ENCODE measurements at places on chromosomes 1 and 21.

DNA sequence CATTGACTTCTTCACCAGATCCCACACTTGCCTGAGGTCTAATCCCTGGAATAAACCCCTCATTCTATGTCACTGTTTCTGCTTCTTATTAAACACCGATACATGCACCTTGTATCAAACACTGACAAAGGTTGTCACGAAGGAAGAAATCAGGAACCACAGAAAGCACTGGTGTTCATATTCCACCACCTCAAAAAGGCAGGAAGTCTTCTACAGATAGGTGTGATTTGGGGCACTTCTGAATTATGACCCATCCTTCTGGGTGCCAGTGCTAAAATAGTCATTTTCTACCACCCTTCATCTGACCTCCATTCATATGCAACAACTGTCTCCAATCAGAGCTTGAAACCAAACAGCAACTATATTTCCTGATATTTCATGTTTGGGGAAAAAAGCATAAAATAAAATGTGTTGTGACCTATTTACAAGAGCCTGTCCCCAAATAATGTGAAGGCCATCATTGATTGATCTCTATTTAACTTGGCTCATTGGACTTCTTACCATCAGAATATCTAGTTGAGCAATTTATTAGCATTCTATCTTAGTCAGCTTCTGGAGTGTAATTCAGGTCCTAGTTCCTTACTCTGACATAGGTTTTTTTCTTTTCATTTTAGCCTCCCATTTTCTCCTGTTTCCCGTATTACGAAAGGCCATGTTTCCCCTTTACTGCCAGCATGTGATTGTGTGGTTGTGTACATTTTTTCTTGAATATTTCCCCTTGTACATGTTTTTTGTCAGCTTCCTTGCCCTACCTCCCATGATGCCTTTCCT lies 43.1 kb downstream of the DUSP10 start:
- no peak for DNase-seq

GRCh38 chr1:198295971-198296370 lies 139.2 kb downstream of the NEK7 start:
- peak; percentile 5 for DNase-seq

DNA sequence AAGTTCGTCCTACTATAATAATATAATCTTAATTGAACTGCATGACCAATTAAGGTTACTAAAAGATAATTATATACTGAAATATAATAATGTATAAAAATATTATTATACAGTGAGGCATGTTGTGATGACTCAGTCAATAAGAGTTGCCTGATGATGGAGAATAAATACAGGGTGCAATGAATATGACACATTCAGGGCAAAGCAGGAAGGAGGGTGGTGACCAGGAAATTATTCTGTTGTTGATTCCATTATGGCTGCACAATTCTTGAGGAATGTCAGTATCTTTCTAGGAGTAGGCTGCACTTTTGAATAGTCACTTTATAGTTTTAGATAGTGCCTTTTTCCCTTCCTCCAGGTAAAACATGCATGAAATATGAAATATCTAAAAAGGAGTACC lies 46.4 kb upstream of the RGS21 start:
- DNase-seq = no peak

- peak; percentile 60 for DNase-seq
These were observed 157.3 kb downstream of the CASZ1 start for GRCh38 chr1:10639011-10639774.

DNA sequence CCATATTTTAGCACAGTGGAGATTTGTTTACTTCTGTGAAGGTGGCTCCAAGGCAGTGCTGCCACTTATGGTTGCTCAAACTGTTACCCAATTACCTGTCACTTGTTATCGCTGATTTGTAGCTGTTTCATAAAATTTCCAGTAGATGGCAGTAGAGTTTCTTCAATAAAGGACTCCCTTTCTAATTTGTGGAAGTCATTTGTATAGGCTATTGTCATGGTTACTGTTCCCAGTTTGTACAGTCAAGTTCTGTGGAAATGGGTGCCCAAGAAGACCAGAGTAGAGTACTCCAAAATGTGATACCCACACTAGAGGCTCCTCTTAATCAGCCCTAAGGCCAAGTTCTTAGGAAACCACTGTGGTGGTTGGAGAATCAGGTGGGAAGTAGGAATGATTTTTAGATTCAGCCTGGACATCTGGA lies 186.1 kb downstream of the CLEC20A start:
- DNase-seq = peak; percentile 21

GRCh38 chr1:190667914-190668313 lies 190.2 kb upstream of the BRINP3 start:
- no peak for DNase-seq

DNA sequence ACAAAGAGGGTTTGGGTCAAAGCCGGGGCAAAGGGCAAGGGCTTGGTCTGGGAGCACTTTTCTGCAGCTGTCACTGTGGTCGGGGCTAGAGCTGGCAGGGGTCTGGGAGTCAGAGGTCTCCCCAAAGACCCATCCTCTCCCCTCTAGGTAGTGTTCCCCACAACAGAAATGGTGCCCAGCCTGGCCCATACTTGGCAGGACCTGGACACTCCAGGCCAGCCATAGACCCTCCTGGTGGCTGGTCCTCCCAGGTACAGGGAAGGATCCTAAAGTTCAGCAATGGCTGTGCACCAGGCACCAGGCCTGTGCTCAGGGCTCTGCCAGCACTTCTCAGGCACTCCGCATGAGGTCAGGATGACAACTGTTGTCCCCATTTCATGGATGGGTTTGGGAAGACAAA lies 11.0 kb downstream of the ESPN start:
- no peak for DNase-seq

DNA sequence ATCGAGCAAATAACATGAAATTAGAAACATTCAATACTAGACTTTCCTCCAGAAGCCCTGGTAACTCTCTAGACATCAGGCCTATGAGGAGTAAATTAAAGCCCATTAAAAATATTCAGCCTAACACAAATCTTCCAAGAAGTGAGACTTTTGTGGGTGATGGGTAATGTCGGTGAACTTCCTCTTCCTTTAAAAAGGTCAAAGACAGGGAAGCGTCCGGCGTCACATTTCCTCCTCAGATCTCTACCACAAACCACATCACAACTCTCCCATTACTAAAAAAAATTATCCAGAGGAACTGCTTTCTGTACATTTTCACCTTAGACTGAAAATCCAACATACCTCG lies 1.4 kb downstream of the EIF4G3 start:
- no peak for DNase-seq

DNA sequence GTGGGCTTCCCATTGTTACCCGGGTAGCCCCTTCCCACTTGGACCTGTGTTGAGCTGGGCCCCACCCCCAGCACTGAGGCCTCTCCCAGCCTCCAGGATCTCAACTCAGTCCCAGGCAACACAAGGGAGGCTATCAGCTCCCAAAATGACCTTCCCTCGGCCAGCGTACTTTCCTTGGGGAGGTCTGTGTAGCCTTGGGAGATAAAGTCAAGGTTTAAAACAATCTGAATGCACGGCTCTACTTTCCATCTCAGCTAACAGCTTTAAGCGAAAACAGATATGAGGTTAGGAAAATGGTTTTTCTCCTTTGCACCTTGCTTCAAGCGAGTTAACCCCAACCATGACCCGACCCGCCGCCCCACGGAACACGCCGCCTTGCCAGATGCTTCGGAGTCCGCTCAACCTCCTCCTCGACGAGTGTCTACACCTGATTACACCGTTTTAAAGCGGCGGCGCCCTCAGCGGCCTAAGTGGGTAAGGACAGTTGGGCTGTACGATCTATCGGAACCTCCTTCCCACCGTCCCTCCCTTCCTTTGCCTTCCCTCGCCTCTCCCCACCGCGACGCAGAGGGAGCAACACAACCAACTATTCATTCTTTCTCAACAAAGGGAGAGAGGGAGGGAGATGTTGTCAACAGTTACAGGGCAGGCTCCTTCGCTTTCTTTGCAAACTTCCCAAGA lies 1.1 kb downstream of the BCAR3 start:
- DNase-seq = peak; percentile 74

- DNase-seq = no peak
These were observed 1.6 kb upstream of the MX2 start for GRCh38 chr21:41360072-41360821.

DNA sequence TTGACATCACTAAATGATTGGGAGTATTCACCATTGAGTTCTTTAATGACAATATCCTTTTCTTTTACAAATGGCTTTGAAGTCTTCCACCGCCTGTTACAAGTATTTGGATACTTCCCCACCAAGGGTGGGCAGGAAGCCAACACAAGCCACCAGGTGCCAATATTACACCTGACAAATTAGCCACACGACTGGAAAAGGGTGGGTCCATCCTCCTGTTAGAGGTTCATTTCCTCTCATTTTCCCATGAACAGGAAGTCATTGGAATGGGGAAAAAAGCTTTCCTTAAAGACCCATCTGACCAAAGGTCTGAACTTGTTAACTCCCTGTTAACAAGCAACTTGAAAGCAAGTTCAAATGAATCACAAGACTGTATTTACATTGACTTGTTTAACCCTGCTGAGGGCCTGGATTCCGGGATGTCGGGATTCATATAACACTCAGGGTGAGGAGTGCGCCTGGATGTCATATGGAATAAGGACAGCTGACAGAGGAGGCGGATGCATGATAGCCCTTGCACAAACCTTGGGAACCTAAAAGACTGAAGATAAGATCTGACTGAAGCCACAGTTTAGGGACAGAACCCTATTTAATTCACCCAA lies 40.5 kb upstream of the PROX1 start:
- DNase-seq = no peak

- no peak for DNase-seq
These were observed 18.3 kb upstream of the PALMD start for GRCh38 chr1:99627615-99628014.

- DNase-seq = no peak
These were observed 53.6 kb downstream of the TESK2 start for GRCh38 chr1:45437323-45437722.
